Activated CD4-positive, CD25-positive, alpha-beta regulatory T cell (primary cell): ENCODE measurements at places on chromosomes 3 and 15.

DNA sequence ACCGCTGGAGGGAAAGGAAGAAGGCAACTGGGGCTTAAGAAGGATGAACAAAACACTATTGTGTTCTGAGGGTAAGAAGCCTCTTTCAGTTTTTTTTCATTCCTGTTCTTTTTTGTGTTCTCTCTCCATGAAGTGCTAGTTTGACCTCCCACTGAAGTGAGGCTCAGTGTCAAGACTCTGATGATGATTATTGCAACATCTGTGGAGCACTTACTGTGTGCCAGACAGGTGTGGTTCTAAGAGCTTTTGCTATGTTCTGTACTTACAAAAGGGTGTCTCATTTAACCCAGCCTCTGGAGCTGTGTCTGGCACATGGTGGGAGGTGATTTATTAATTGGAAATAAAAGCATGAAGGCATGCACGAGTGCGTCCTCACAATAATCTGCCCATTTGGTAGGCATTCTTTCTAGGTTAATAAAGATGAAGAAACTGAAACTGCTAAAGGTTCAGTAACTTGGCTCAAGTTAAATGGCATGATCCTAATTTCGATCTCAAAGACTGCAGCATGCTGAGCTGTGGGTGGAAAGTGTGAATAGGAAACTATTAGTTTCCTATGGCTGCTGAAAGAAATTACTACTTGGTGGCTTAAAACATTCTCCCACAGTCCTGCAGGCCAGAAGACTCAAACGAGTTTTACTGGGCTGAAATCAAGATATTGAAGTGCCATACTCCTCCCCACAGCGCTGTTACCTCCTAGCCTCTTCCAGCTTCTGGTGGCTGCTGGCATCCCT, 38.5 kb upstream of the VEPH1 start:
- no peak for DNase-seq

DNA sequence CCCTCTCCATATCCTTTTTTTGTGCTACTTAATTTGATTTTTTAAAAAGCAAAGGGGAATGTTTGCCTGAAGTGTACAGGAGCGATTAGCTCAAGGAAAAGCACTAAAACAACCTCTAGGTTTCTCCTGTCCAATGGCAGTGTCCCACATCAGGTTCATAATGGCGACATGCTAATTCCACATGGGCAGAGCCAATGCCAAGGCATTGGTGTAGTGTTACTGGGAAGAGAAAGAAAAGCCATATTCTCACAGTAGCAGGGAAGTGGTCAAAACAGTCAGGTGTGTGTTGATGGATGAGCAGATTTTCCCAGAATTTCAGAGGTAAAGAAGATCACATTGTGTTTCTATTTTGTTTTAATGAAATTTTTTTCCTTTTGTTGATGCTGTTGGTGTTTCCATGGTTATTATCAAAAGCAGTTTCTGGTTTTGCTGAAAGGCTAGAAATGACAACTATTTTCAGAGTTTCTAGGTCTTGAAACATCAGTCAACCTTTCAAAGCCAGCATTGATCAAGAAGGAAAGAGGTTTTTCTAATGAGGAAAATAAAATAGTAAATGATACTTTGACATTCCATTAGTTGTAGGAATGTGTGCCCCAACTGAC, 65.2 kb downstream of the FNDC3B start:
- DNase-seq = no peak

- DNase-seq = no peak
These were observed 28.2 kb downstream of the CCR9 start for GRCh38 chr3:45914362-45915058.

DNA sequence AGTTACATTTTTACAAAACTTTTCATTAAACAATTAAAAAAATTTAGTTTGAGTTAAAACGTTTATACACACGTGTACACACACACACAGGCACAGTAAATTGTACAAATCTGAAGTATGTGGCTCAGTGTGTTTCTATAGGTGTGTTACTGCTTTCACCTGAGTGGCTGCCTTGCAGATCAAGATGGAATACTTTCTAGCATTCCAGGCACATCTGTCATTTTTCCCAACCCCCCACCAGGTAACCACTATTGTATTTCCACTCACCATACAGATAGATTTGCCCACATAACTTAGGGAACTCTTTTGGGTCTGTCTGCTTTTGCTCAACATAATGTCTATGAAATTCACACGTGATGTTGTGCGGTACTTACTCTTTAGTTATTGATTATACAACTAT, 141.1 kb downstream of the PTPRG start:
- DNase-seq = no peak

- no peak for DNase-seq
These were observed 7.2 kb upstream of the EOMES start for GRCh38 chr3:27729325-27729724.

DNA sequence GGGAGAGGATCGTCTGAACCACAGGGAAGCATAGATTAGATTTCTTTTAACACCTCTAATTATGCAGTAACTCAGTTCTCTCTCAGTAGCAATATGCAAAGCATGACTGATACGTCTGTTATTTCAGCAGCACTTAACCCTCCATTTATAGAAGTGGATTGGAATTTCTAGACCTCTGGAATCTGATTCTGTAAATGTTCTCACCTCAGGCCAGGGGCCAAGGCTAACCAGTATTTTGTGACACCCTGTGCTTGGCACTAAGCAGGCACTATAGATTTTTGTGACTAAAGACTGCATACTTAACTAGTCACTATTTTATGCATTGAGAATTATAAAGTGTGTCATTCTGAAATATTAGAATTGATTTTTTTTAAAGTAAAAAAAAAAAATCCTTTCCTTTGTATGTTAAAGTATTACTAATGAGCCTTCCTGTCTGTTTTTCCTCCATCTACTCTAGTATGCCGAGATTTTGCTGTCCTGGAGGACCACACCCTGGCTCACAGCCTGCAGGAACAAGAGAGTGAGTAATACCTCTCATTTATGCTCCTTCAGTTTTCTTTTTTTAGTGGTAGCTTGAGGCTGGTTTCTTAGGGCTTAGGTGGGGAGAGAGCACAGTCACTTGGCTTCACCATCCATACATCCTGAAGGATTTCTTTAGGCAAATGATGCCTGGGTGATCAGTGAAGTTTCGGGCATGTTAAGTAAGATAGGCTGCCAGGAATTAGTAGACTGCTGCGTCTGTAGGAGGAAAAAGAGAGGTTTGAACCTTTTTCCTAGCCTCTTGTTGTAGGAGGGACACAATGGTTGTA, 26.5 kb upstream of the UTS2B start:
- DNase-seq = no peak

- DNase-seq = no peak
These were observed 289.4 kb downstream of the RYR3 start for GRCh38 chr15:33600212-33600611.

- no peak for DNase-seq
These were observed 24.7 kb upstream of the DYNC1LI1 start for GRCh38 chr3:32595323-32595722.

DNA sequence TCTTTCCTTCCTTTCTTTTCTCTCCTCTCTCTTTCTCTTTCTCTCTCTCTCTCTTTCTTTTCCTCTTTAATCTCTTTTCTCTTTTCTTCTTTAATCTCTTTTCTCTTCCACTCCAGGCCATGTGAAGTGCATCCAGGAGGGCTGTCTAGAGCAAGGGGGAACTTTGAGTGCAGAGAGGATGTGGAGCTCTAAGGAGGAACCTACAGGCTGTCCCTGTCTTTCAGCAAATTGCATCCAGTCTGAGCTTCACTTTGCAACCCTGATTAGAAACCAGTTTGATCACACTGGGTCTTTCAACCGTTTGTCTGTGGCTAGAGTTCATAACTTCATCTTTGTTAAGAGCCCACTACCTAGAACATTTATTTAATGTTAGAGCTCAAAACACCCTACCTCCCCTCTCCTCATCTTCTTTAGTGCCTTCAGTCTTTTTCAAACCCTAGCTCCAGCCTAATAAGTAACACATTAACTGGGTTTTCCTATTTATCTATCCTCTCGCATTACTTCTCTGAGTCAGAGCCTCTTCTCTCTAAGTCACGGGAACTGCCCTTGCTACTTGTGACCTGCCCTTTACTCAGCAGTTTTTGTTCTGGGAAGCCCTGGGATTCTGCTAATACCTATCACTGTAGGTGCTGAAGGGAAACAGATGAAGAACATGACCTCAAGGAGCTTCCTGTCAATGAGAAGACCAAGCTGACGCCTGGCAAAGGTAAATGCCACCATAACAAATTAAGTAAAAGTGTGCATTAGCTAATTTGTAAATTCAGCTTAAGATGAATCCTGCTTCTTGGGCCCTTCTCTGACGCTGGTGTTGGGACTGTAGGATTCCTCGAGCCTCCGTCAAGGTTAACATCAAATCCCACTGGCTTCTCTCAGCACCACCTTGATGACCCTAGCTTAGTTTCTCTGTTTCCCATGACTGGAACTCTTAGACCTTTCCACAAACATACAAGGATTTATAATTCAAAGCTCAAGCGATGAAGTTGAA, at the start of gene GCNT3:
TSS of gene GCNT3 (plus strand) at position 508 of the 985 bp plus-strand sequence. CDS start 6,456 bp downstream, outside the sequence.
- DNase-seq = no peak

- DNase-seq = no peak
These were observed 99.1 kb upstream of the SMAD3 start for GRCh38 chr15:66966256-66966655.

GRCh38 chr15:67803299-67803698, 22.0 kb upstream of the SKOR1 start:
- DNase-seq = no peak

GRCh38 chr3:84082726-84083125, 876.1 kb upstream of the CADM2 start:
- no peak for DNase-seq

- no peak for DNase-seq
These were observed 31.2 kb downstream of the BCHE start for GRCh38 chr3:165805946-165806561.

DNA sequence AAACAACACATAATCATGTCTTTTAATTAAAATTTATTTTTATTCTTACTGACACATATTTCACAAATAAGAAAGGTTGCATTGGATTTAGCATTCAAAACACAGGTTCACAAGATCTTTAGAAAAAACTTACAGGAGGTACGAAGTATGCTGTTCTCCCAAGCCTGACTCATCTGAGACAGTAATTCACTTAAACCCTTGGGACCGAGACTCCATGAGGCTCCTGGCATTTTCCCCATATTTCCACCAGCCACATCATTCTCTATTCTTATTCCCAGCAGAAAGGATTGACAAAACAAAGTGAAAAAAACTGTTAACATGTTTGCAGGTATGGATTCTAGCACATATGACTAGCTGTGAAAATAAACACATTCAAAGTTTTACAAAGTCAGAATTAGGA, 52.6 kb downstream of the CNTN3 start:
- no peak for DNase-seq

- no peak for DNase-seq
These were observed 247.4 kb upstream of the CHRNA7 start for GRCh38 chr15:31782951-31783350.

GRCh38 chr3:122627301-122627700, 49.9 kb downstream of the PARP15 start:
- no peak for DNase-seq

DNA sequence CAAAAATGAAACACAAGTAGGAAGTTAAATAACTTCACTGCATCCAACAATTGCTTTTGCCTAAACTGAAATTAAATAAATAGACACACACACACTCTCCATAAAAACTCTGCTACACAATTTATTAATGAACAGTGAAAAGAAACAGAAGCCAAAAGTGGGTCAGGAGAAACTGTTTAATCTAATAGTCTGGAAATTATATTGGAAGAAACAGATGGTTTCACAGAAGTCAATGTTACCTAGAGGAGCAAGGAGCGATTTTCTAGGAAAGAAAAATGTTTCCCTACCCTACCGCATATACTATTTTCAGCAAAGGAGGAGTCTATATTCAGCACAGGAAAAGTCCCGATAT, 32.0 kb downstream of the RFTN1 start:
- DNase-seq = no peak

- no peak for DNase-seq
These were observed 298.0 kb upstream of the PROK2 start for GRCh38 chr3:72082776-72083462.

DNA sequence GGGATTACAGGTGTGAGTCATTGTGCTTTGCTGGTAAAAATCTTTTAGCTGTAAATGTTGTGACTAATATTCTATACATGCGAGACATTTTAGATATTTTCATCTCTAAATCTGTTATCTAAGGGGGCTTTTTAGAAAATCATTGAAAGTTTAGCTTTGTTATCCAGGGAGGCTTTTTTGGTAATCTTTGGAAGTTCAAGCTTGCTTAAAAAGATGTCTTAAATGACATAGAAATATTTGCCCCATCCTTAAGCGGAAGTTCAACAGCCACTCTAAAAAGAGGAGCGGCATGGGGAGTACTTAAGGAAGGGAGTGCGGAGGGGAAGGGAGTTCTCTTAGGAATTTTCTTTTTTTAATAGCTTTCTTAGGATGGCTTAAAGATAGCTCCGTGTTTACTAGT, 26.1 kb downstream of the DNAJC13 start:
- no peak for DNase-seq

DNA sequence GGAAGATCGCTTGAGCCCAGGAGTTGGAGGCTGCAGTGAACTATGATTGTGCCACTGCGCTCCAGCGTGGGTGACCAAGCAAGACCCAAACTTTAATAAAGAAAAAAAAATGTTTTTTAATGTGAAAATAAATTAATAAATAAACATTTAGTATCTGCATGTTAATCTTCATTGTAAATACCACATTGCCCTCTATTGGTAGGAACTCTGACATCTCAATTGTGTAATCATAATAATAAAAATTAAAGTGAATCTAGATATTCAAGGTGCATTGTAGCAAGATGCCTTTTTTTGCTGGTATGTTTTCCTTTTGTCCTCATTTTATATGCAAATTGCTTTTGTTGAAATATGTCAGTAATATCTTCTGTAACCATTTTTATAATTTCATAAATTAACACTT, 95.0 kb upstream of the LIMD1 start:
- no peak for DNase-seq

DNA sequence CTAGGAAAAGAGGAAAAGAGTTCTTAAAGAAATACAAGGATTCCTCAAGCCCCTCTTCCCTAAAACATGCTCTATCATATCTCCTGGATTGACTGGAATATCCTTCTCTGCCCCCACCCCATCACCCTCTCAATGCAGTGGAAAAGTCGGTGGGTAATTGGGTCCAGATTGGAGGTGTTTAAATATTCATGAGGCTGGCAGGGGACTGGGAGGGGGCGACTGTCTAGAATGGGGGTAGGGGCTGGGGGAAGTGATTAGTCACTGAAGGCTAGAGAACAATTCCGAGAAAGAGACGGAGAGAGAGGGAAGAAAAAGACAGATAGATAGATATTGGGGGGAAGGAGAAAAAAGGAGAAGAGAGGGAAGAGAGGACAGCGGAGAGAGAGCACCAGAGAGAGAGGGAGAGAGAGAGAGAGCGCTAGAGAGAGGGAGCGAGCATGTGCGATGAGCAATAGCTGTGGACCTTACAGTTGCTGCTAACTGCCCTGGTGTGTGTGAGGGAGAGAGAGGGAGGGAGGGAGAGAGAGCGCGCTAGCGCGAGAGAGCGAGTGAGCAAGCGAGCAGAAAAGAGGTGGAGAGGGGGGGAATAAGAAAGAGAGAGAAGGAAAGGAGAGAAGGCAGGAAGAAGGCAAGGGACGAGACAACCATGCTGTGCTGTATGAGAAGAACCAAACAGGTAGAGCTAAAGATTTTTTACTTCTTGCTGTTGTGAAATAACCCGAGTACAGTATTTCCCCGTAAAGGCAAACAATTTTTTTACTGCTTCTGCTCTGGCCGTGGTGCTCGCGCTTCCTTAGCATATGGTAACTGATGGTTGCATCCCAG, at the start of gene GAP43:
TSS of gene GAP43 (plus strand) at position 467 of the 825 bp plus-strand sequence. CDS start at position 647, 180 bp downstream.
- no peak for DNase-seq
